ENCODE measurements at places on chromosomes 1 and 21. TPM values are rescaled to one million over a fixed set of nuclear protein-coding genes. Genes with fewer than 3 reads are reported as not detected.

ACTN2 gene
- total RNA-seq = 1.1 TPM

MFSD2A gene
- total RNA-seq = 5.9 TPM

CHRM3 gene
- total RNA-seq = 8.3 TPM

TDRD5 gene
- 0.76 TPM for total RNA-seq

KCNK2 gene
- total RNA-seq = not detected

VWA5B1 gene
- not detected for total RNA-seq

ANGPTL3 gene
- not detected for total RNA-seq

PLPPR5 gene
- not detected for total RNA-seq

- no peaks in the 10 kb centered on the region for H3K27me3 ChIP-seq
- H3K4me3 ChIP-seq = no peak overlapping the region
- H3K36me3 ChIP-seq = no peaks in the 10 kb centered on the region
- H3K27ac ChIP-seq = no peak overlapping the region
Measured at GRCh38 chr1:47703156-47703825, 265.4 kb downstream of the FOXD2 start.

DNA sequence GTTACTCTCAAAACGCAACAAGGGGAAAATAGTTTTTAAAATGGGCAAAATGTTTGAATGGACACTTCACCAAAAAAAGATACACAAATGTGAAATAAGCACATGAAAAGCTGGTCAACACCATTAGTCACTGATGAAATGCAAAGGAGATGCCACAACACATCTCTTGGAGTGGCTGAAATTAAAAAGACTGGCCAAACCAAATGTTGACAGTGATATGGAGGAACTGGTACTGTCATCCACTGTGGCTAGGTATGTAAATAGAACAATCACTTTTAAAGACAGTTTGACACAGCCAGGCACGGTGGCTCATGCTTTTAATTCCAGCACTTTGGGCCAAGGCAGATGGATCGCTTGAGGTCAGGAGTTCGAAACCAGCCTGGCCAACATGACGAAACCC, 91.1 kb downstream of the POFUT2 start:
- H3K4me1 ChIP-seq = no peaks in the 10 kb centered on the region
- H3K27me3 ChIP-seq = no peaks in the 10 kb centered on the region
- no peak overlapping the region for H3K4me3 ChIP-seq
- H3K27ac ChIP-seq = no peak overlapping the region
- H3K36me3 ChIP-seq = no peaks in the 10 kb centered on the region

- no peaks in the 10 kb centered on the region for H3K27me3 ChIP-seq
- peaks cover 2% of the 10 kb centered on the region for H3K4me1 ChIP-seq
- DNase-seq = no peak
- no peak overlapping the region for H3K27ac ChIP-seq
- no peaks in the 10 kb centered on the region for H3K36me3 ChIP-seq
Measured at GRCh38 chr1:160094291-160094625, 4.2 kb downstream of the IGSF8 start.

DNA sequence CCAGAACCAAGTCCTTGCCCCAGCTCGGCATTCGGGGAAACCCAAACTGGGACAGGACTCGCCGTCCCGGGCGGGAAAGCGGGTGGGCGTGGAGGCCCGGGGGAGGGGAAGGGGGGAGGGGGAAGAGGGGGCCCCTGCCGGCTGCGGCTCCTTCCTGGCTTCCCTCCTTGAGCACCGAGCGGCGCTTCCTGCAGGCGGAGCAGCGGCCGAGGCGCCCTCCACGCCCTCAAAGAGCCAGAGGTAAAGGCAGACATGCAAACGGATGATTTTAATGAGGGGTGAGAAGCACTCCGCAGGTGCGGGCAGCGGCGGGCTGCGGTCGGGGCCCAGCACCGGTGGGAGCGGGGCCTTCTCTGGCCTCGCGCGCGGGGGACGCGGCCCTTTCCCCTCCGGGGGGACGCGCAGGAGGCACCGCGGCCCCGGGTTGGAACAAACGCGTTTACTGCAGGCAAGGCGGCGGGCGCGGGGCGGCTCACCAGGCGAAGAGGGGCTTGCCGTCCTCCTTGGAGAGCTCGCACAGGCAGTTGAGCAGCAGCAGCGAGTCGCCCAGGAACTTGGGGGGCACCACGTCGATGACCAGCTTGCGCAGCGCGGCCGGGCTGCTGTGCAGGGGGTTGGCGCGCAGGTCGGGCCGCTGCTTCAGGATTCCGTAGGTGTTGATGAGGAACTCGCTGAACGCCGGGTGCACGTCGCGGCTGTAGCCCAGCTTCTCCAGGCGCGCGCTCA, 5.7 kb upstream of the FTCD start:
- peak; percentile 10 for DNase-seq
- no peaks in the 10 kb centered on the region for H3K4me1 ChIP-seq
- H3K27me3 ChIP-seq = no peaks in the 10 kb centered on the region

GRCh38 chr1:147772570-147772969, 12.2 kb upstream of the GJA5 start:
- H3K4me3 ChIP-seq = no peak overlapping the region
- peak overlapping the region; percentile 31 for H3K27ac ChIP-seq
- H3K4me1 ChIP-seq = peaks cover 14% of the 10 kb centered on the region

- no peak overlapping the region for H3K4me3 ChIP-seq
- no peaks in the 10 kb centered on the region for H3K27me3 ChIP-seq
- H3K4me1 ChIP-seq = no peaks in the 10 kb centered on the region
- no peaks in the 10 kb centered on the region for H3K36me3 ChIP-seq
- no peak overlapping the region for H3K27ac ChIP-seq
- DNase-seq = no peak
Measured at GRCh38 chr1:36717431-36717830, 234.7 kb upstream of the CSF3R start.

GRCh38 chr1:225746361-225747179, 31.1 kb upstream of the SRP9 start:
- H3K27ac ChIP-seq = peak overlapping the region; percentile 98
- H3K27me3 ChIP-seq = no peaks in the 10 kb centered on the region
- peak; percentile 87 for DNase-seq
- no peaks in the 10 kb centered on the region for H3K36me3 ChIP-seq

DNA sequence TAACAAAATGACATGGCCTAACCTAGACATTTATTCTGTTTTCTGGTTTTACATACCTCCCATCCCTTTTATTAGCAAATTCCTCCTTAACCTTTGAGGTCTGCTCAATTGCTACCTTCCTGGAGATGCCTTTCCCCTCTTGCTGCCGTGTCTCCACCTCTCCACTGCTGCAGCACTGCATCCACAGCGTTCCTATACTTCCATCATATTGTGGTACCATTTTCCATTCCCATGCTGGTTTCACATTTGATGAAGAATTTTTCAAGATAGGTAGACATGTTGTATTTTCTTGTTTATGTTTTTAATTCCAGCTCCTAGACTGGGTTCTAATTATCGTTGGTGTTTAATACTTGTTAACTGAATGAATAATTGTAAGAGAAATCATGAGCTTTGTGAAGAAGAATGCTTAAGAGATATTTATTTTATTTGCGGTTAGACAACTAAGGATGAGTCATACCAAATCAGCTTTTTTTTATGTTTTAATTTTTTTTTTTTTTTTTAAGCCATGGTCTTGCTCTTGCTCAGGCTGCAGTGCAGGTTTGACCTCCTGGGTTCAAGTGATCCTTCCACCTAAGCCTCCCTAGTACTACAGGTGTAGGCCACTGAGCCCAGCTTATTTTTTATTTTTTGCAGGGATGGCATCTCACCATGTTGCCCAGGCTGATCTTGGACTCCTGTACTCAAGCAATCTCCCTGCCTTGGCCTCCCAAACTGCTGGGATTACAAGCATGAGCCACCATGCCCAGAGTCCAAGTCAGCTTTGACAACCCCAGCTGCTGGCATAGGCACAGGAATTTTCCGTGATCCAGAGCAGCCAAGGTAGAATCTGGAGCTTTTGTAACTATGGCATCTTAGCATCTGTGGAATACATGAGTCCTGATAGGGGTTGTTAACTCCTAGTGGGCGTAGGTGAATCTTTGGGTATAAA, 44.0 kb downstream of the ATP6V1G3 start:
- no peaks in the 10 kb centered on the region for H3K27me3 ChIP-seq
- no peaks in the 10 kb centered on the region for H3K36me3 ChIP-seq
- DNase-seq = no peak
- H3K4me3 ChIP-seq = no peak overlapping the region

DNA sequence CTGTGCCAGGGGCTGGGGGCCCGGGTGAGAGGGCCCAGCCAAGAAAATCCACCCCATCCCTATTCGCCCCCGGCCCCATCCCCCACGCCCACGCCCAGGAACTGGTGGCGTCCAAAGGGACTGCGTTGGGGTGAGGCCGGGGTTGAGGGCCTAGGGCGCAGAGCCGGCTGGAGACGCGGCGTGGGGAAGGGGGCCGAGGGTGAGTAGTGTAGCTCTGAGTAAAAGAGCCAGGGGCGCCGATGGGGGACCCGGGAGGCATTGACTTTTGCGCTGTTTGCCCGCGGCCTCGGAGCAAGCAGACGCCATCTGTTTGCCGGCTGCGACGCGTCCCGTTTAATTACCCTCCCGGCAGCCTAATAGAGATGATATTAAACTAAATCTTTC, 3.5 kb upstream of the DMRTA2 start:
- H3K4me3 ChIP-seq = no peak overlapping the region
- no peaks in the 10 kb centered on the region for H3K4me1 ChIP-seq
- H3K27ac ChIP-seq = no peak overlapping the region
- H3K36me3 ChIP-seq = no peaks in the 10 kb centered on the region
- H3K27me3 ChIP-seq = peaks cover 6% of the 10 kb centered on the region
- no peak for DNase-seq

DNA sequence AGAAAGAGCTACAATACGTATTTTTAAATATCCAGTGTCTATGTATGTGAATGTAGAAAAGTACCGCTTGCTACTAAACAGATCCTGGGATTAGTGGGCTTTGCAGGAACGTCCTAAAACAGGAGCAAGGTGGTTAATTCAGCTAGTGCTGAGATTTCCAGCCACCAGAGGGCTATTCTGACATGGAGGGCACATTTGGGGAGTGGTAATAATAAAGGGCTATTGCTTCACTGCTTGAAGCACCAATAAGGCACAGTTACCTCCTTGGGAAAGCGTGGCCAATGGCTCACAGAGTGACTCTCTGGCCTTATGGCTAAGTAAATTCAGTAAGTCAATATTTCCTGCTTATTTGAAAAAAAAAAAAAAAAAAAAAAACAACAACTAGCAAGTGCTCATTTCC, 152.4 kb downstream of the GABPA start:
- H3K36me3 ChIP-seq = no peaks in the 10 kb centered on the region
- no peak for DNase-seq
- no peaks in the 10 kb centered on the region for H3K4me1 ChIP-seq

GRCh38 chr1:245133995-245134715, 20.6 kb upstream of the KIF26B start:
- no peak for DNase-seq
- H3K27me3 ChIP-seq = no peaks in the 10 kb centered on the region
- no peaks in the 10 kb centered on the region for H3K4me1 ChIP-seq
- no peak overlapping the region for H3K27ac ChIP-seq
- no peak overlapping the region for H3K4me3 ChIP-seq

DNA sequence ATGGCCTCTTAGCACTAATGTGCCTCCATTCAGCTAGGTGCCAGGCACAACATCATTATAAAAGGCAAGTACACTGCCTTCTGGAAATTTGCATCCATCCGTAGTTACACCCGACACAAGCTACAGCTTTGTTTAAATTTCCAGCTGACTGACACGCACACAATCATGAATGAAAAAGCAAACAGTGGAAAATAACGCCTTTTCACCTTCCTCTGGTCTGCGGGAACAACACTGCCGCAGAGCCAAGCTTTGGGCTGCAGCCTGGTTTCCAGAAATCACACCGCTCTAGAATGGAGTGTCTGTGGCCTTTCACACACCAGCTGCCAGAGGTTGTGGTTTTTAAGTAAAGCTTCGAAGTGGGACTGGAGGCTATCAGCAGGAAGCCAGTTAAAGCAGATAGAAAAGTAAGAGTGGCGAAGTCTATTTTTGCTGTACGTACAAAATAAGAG, 142.8 kb upstream of the COA6 start:
- no peak overlapping the region for H3K4me3 ChIP-seq
- no peak for DNase-seq
- no peaks in the 10 kb centered on the region for H3K36me3 ChIP-seq
- no peaks in the 10 kb centered on the region for H3K4me1 ChIP-seq
- H3K27ac ChIP-seq = no peak overlapping the region

DNA sequence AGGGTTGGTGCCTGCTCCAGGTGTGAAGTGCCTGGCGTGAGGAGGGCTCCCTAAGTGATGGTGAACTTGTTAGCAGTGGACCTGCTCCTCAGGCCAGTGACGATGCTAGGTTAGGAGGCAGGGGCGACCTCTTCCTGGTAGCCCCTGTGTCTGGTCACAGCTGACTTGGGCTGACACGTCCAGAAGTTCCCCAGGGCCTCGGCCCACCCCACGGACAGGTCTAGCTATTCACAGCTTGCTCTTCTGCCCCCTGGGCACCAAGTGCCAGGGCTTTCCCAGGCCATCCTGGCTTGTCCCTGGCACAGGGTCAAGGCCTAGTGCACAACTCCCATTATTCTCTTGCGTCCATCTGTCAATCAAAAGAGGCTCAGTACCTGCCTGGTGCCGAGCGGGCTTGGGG, 10.9 kb upstream of the C1orf167 start:
- no peaks in the 10 kb centered on the region for H3K4me1 ChIP-seq
- no peak for DNase-seq
- H3K27me3 ChIP-seq = no peaks in the 10 kb centered on the region
- no peak overlapping the region for H3K27ac ChIP-seq
- no peaks in the 10 kb centered on the region for H3K36me3 ChIP-seq

DNA sequence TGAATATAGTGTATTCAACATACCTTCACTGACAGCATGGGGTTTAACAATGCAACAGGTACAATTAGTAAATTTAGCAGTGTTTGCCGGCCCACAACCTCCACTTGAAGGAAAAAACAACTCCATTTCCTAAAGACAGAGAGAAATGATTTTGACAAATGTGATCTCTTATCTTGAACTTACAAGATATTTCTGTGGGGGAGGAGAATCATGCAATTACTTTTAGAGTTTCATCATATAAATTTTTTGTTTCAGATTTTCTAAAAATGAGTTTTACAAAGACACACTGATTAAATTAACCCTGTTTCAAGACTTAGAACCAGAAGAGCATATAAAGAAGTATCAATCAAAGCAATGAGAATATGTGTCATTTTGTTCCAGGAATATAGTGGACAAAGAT, 80.3 kb downstream of the NME7 start:
- no peak overlapping the region for H3K4me3 ChIP-seq
- H3K4me1 ChIP-seq = no peaks in the 10 kb centered on the region
- H3K27me3 ChIP-seq = no peaks in the 10 kb centered on the region
- DNase-seq = no peak
- no peak overlapping the region for H3K27ac ChIP-seq

GRCh38 chr1:241167121-241167630, 189.8 kb downstream of the RGS7 start:
- no peak for DNase-seq
- no peak overlapping the region for H3K4me3 ChIP-seq
- H3K4me1 ChIP-seq = no peaks in the 10 kb centered on the region
- no peak overlapping the region for H3K27ac ChIP-seq
- H3K27me3 ChIP-seq = no peaks in the 10 kb centered on the region

DNA sequence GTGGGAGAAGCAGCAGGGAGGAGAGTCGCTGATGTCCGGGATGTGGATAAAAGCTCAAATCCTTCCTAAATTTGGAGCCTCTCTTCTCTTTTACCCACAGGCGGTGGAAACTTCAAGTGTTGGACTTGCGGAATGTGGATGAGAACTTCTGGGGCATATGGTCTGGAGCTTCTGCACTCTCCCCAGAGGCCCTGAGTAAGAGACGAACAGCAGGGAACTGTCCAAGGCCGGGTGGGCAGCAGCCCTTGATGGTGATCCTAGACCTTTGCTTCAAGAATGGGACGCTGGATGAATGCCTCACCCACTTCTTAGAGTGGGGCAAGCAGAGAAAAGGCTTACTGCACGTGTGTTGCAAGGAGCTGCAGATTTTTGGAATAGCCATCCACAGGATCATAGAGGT, 1.9 kb downstream of the PRAMEF12 start:
- no peak overlapping the region for H3K4me3 ChIP-seq
- no peaks in the 10 kb centered on the region for H3K27me3 ChIP-seq
- H3K27ac ChIP-seq = no peak overlapping the region

All from uterus (tissue), 4 donors.